ENCODE measurements at places on chromosomes 4 and X. TPM values are rescaled to one million over a fixed set of nuclear protein-coding genes. Genes with fewer than 3 reads are reported as not detected.

Gene GBA3
- total RNA-seq, result not detected

DNA sequence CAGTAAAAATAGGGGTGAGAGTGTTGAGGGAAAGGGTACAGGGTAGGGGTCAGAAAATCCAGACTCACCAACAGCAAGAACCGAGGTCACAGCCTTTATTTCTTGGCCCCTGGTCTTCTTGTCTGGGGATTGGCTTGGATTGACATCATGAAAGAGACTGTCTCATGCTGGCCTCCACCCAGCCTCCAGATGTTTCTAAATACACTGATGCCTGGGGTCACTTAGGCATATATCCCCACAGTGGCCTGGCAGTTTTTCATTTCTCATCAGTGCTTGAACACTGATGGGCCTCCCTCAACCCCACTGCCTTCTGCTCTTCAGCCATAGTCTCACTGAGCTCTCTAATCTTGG, 173.9 kb downstream of the RTL9 start:
- DNase-seq, result no peak

DNA sequence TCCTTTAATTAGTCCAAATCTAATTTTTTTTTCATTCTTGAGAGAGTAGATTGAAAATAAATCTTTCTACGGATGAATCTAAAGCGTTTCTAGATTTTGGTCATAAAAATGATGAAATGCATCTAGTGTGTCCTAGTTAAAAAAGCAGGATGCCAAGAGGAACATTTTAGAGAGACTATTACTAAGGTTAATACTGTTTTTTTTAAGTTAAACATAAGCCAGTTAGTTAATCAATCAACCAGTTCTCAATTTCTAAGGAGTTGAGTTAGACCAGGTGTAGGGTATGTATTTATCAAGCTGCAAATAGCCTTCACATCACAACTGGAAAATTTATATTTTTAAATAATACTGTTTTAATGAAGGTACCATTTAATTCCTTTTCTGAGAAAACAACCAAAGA, 679.5 kb upstream of the IGFBP7 start:
- DNase-seq, result no peak

Gene SLC9A7
- 1.2 TPM for total RNA-seq

DNA sequence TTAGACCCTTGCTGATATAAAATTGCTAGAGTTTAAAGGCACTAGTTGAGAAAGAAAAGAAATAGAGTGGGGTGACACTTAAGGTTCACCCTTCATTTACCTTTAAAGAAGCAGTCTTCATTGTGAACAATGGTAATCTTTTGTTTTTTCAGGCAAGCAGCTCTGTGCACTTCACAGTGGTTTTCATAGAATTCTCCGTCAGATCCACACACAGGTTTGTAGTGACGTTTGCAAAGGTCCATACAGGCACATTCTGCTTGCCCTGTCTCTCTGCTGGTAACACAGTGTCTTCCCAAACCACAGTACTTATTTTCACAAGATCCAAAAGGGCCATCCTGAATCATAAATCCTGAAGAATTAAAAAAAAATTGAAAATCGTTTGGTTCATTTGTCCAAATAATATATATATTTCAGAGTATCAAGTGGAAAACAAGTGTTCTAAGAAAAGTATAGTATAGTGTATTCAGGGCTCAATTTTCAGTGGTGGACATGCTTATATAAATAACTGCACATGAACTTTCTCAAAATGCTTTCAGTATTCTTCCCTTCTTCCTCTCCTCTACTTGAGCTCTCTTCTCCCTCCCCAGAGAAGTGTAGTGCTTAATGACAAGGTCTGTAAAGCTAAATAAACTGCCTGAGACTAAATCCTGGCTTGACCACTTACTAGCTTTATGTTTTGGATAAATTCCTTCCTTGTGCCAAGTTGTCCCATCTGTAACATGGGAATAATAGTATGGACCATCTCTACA, 243.3 kb downstream of the FSTL5 start:
- no peak for DNase-seq

DNA sequence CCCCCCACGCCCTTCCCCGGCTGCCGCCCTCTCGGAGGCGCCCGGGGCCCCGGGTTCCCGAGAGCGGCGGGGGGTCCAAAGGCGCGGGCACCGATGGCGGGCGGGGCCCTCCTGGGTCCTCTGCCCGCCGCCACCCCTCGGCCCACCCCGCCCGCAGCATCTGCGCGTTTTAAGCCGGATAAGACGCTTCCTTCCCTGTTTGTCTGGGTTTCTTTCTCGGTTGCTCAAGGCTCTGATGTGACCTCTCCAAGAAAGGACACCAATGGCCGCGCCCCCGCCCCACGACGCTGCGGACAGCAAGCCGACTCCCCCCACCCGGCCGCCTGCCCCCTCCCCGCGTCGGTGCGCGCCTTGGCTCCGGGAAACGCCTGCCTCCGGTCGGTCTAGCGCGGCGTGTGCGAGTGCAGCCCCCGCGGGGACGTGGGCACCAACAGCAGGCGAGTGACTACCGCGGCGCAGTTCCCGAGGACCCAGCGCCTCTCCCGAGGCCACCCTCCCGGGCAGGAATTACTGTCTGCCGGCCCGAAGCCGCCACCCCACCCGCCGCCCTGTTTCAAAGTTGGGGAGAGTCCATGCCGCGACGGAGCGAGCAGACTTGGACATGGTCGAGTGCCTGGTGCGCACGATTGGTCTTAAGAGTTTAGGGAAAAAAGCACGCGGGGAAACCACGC, 21.1 kb upstream of the HMX1 start:
- no peak for DNase-seq

- no peak for DNase-seq
Measured at GRCh38 chr4:23237771-23238170, 545.0 kb downstream of the GBA3 start.

DNA sequence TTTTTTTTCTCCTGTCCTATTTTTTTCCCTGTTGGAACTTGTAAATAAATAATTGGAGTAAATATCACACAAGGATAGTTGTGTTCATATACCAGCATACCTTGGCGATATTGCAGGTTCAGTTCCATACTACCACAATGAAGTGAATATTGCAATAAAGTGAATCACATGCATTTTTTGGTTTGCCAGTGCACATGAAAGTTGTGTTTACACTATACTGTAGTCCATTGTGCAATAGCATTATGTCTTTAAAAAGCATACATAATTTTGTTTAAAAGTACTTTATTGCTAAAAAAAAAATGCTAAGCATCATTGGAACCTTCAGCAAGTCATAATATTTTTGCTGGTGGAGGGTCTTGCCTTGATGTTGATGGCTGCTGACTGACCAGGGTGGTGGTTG, 88.6 kb downstream of the GSTCD start:
- DNase-seq, result no peak

DNA sequence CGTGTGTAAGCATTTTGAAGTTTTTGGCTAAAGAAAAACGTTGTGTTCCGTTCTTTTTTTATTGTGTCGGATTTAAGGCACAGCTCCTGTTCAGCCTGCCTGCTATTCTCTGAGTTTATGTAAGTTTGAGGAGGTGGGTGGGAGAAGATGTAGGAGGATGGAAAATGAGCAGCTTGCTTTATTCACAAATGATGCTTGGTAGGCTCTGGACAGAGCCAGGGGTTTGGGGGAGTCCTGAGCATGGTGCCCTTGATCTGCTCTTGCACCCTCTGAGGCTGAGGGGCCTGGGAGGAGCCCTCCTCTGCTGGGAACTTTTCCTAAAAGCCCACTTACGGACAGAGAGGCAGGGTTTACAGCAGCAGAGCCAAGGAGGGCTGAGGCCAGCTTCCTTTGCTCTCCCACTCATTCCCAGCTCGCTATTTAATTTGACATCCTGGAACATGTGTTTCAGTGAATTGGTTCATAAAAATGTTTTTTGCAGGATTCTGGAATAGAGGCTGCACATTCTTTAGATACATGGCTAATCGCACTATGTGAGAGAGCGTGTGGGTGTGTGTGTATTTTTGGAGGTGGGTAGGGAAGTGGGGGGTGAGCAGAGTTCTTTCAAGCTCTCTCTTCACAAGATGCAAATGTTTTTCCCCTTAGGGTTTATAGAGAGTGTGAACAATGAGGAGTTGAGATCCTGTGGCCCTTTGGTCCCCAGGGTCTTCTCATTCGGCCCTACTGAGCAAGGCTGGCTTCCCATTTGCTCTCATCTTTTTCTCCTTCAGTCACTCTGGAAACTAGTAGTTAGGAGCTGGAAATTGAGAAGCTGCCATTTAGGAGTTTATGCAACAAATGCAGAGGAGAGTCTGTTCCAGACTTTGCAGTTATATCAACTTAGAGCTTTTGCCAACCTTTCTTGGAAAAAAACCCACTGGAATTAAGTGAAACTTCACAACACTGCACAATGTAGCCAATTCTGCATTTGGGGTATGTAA, 32.1 kb downstream of the TMEM131L start:
- DNase-seq, result no peak

- DNase-seq, result no peak
Measured at GRCh38 chr4:94523617-94524016, 71.9 kb downstream of the PDLIM5 start.

Gene FGB
- total RNA-seq, result not detected

DNA sequence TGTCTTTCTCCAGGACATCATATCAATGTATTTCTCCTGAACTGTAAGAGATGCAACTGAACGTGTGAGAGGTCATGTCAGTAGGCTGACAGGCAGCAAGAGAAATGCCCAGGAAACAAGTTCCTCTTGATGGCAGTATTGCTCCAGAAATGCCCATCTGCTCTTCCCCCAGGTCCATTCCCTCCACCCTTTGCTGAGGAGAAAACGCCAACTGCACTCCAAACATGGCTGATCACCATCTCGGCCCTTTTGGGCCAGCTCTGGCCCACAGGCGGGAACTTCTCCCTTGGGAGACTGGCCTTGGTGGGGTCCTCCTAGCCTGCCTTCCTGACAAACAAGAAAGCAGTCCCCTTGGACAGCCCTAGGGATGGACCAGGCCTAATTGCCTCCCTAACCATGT, 276.5 kb upstream of the AGTR2 start:
- no peak for DNase-seq

DNA sequence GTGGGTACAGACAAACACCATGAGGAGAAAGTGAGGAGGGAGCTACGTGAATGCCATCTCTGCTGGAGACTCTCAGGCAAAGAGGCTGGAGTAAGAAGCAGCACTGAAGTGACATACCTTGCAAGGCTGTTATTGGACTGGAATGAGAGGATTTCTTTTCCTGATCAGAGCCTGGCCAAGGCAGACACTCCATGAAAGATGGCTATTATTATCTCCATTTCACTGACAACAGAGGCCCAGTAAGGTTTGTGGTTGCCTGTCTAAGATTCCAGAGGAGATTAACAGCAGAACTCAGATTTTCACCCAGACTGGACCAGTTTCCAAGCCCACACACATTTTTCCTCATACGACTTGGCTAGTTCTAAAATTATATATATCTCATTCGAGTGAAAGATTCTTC, 162.0 kb upstream of the EOLA2 start:
- no peak for DNase-seq

- peak; percentile 52 for DNase-seq
Measured at GRCh38 chr4:82898322-82899243, 2.0 kb upstream of the THAP9 start.

Gene EDA2R
- 2.8 TPM for total RNA-seq

Gene JADE3
- total RNA-seq, result 8.5 TPM

Gene NPY5R
- not detected for total RNA-seq

DNA sequence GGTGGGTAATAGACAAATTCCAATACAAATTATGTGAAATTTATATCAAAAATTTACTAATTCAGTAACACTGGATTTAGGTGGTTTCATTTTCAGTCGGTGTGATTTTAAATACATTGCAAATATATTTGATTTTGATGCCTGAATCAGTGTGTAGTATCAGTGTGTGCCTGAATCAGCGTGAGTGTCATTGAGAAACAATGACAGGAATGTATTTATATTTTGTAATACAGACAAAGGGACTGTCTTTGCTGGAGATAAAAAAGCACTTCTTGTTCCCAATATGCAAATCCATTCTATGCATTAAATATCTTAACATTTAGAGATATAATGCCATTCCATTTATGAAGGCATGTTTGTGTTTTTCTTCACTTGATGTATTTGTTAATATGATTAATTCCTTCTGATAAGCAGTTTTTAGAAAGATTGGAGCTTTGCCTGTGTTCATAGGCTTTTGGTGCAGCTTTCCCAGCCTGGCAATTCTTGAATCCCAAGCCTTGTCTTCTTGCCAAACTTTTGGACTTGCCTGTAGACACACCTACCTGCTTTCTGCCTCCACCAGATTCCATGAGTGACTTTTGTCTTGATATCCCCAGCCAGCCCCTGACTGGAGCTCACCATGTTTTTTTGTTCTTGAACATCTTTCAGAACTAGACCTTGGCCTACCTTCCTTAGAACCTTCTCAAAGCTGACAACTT, 243.8 kb downstream of the ADGRL3 start:
- no peak for DNase-seq

- DNase-seq, result no peak
Measured at GRCh38 chr4:160044693-160045092, 941.8 kb downstream of the RAPGEF2 start.

Gene NWD2
- total RNA-seq, result not detected

Gene FGG
- total RNA-seq, result not detected

DNA sequence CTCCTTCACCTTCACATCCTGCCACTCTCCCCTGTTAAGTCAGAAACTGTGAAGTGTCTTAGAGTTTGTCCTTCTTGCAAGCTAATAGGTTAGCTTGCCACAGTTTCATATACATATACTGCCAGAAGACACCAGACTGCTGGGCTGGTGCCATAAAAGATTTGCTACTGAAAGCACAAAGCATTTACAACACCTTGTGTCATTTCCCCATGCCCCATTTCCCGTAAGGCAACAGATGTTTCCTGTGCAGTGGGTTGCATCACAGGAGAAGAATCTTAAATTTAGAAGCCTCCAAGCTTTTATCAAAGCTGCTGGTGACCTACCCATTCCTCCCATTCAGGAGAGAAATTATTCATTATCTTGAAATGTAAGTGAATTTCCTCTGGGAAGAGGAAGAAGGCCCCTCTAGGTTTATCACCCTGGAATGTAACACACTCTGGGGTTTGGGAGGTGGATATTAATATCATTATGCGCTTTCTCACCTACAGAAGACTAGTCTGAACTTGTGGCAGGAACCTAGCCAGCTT, 34.5 kb upstream of the RAB33B start:
- no peak for DNase-seq

DNA sequence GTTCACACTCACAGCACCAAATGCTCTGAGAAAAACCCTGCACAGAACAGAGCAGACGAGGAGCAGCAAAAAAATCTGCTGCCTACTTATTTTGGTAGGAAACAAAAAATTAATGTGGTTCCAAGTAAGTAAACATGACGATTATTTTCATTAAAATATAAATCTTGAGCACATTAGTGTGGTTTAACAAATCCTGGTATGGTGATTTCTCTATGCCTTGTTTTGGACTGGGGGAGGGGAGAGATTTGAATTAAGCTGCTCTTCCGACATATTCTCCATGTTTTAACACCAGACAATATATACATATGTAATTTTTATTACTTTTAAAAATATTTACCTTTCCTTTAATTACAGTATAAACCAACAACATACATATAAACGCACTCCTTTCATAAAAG, 1.8 kb downstream of the CAMK2D start:
- DNase-seq, result no peak

Measured in MG63 (cell line).